ENCODE measurements at places on chromosomes 5 and 9. TPM values are rescaled to one million over a fixed set of nuclear protein-coding genes. Genes with fewer than 3 reads are reported as not detected.
A peak's percentile ranks its signal among the peaks of the same experiment; 100 is the strongest.

The NR2F1-AS1 gene
- total RNA-seq = 1.1 TPM

- DNase-seq = no peak
Observed at GRCh38 chr9:125752070-125752628, 5.0 kb downstream of the PBX3 start.

- no peak for DNase-seq
Observed at GRCh38 chr9:8733131-8733954, 933.8 kb upstream of the DMAC1 start.

The MYMK gene
- total RNA-seq = not detected

- no peak for DNase-seq
Observed at GRCh38 chr5:172971482-172971881, 12.1 kb upstream of the ATP6V0E1 start.

DNA sequence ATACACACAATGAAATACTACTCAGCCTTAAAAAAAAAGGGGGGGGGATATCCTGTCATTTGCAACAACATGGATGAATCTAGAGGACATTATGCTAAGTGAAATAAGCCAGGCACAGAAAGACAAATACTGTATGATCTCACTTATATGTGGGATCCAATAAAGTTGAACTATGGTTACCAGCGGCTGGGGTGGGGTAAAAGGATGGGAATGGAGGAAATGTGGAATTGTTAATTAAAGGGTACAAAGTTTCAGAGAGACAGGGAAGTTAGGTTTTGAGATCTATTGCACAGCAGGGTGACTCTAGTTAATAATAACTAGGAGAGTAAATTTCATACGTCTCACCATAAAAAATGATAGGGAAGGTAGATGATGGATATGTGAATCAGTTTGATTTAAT, 76.2 kb upstream of the ZNF608 start:
- DNase-seq = no peak

The RIC1 gene
- total RNA-seq = 34.2 TPM

GRCh38 chr9:28607843-28608242, 1034.6 kb upstream of the C9orf72 start:
- DNase-seq = no peak

The CDH9 gene
- not detected for total RNA-seq

- peak; percentile 100 for DNase-seq
Observed at GRCh38 chr5:172733131-172733973, 37.6 kb downstream of the DUSP1 start.

The SH2D3C gene
- total RNA-seq = not detected

DNA sequence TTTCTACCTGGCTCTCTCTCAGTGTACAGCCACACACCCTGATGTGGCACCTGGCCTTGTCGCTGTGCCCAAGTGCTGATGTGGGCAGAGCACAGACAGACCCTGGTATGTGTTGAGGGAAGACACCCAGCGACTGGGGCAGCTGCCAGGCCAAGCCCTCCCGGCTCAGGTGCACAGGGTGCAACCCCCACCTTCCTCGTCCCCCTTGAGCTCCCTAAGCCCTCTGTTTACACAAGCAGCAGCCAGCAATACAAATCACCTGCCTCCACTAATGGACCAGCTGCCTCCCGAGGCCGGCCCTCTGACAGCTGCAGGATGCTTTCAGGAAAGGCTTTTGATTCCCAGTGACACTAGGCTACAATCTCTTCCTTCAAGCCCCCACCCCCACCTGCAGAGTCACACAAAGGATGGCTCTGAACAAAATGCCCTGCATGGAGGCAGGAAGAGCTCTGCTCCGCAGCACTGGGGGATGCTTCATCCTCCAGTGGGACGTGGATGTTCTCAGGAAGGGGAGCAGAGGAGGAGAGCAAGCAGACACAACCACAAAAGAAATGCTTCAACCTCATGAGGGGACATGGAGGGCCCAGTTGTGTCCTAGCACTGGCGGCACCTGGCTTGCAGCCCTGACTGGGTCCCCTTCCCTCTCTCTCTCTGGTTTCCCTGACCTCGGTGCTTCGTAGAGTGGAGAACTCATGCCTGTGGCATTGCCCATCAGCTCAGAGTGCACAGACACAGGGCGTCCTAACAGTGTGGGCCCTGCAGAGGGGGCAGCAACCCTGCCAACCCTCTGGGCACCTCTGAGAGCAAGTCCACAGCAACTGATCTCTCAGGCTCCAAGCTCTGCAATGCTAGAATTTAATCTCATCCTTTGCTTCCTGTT, 140.8 kb downstream of the BARX1 start:
- DNase-seq = no peak

The ACTL7B gene
- not detected for total RNA-seq

GRCh38 chr9:133429641-133430161, 7.5 kb downstream of the ADAMTS13 start:
- DNase-seq = no peak

The SLC36A3 gene
- not detected for total RNA-seq

DNA sequence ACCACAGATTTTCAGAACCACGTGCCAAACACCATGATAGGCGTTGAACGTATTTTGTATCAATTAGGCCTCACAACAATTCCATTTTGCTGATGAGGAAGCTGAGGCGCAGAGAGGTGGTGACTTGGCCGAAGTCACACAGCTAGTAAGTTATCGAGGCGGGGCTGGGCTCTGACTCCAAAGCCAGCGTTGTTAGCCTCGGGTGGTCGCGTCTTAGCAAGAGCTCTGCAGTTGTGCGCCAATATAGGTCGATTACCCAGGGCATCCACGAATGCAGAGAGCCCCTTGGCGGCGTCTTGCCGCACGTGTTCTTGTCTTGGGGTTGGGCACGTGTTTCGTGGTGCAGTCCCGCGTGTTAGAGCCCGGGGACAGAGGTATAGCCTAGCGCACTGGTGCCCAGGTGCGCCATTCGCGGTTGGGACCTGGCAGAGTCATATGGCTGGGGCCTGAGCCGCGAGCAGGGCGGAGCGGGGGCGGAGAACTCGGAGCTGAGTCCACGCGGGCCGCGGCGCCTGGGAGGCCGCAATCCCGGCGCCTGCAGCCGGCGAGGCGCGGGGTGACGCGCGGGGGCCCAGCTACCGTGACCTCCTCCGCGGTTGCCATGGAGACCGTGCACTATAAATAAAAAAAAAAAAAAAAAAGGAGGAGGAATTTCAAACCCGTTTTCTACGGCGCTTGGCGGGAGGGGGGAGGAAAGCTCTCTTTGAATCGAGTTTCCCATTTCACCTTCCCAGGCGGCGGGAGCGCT, 62.3 kb downstream of the CXXC5 start:
- DNase-seq = no peak

The IFNA7 gene
- total RNA-seq = not detected

- no peak for DNase-seq
Observed at GRCh38 chr9:25310961-25311360, 367.3 kb downstream of the TUSC1 start.

The SRD5A1 gene
- total RNA-seq = 14.8 TPM

DNA sequence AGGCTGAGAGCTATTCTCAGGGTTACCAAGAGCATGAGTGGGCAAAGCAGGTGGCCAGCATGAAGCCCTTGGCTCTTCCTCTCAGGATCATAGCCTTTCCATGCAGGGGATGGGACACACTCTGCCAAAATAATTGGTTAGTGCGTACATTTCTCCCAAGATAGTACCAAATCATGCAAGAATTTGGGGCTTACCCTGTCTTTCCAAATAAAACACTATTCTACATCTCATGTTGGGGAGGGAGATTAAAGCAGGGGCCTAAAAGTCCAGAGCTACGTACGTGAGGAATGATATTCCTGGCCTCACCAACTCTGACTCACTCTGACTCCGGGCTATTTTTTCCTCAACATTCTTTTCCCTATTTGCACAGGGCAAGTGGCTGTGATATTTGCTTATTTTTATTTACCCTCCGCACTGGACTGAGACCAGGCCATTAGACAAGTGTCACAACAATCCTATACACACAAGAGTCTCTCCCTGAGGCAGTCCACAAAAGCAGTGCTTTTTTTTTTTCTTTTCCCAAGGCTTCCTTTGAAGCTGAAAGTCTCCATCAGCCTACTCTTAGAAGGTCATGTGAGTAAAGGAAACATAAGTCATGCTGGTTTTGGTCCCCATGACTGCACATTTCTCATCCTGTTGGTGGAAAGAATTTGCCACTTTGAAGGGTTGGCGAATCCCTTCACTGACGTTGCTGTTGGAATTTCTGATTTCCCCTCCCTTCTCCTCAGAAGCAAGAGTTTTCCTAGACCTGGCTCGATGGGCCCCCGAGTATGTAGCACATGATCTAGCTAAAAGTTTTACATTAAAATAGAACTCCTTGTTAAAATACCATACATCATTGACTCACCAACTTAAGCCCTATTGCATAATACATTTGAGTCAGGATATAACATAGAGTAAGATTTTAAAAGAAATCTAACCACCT, 40.0 kb downstream of the TMEM252 start:
- DNase-seq = peak; percentile 63

- no peak for DNase-seq
Observed at GRCh38 chr5:170235876-170236864, 3.4 kb downstream of the C5orf58 start.

DNA sequence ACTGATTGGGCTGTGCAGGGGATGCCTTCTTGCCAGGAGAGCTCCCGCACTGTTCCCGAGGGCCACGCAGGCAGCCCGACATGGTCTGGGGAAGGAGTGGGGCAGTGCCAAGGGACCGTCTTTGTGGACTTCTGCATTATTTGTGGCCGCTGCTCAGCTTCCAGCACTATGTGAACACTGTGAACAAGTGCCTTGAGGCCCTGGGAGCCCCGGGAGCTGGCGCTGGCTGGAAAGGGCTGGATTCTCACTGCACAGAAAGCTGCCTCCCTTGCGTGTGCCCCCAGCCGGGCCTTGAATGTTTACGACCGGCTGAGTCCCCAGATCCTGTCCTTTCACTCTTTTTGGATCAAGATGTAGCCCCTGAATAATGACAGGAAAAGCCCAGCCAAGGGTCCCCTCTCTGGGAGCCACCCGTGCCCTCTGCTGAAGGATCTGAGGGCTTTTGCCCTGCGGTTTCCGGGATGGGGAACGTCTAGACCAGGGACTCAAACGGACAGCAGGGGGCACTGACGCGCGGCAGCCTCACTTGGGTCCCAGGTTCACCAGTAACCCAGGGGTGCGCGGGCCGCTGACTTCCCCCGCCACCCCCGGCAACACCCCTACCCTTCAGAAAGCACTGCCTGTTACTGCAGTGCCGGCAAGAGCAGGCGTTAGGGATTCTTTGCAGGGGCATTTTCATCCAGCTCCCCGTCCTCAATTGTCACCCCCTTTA, 98.9 kb upstream of the FCN2 start:
- DNase-seq = no peak

The PRLR gene
- total RNA-seq = not detected

GRCh38 chr5:56070851-56071465, 76.2 kb upstream of the IL6ST start:
- DNase-seq = no peak

DNA sequence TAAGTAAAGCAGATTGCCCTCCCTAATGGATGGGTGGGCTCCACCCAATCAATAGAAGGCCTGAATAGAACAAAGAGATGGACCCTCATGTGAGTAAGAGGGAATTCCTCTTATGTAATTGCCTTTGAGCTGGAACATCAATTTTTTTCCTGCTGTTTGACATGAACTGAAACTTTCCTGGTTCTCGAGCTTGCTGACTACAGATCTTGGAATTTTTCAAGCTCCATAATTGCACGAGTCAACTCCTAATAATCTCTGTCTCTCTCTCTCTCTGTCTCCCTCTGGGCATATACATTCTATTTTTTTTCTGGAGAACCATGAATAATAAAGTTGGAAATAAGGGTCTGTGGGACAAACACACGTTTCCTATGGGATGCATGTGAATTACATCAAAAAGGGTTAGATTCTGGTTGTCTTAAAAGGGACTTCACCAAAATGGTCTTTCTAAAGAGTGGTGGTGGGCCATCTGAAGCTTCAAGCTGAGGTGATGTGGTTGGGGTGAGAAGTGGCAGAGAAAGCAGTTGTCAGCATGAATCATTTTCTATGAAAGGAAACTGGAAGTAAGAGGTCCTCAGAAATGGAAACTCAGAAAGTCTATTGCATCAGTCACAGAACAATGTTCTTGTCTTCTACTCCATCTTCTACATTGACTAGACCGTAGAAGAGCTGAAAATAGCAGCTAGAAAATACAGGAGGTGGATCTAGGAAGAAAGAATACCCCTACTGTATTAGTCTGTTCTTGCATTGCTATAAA, 47.0 kb upstream of the HOMER1 start:
- DNase-seq = peak; percentile 58

DNA sequence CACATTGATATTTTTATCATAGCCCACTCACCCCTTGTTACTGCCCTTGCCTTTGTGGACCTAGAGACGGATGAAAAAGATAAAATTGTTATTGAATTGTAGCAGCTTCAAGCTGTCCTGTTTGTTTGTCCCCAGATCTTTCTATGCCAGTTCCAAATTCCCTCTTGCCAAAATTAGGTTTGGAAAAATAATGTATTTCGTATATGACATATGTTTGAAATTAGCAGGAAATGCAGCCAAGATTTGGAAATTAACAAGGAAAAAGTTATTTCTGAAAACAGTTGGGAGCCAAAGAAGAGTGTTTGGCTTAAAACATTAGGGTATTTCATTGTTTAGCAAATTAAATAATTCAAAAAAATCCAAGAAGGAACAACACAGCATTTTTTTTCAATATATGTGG, 33.5 kb downstream of the SPATA31D1 start:
- no peak for DNase-seq

- DNase-seq = no peak
Observed at GRCh38 chr5:41776435-41776834, 93.8 kb downstream of the OXCT1 start.

GRCh38 chr9:123656565-123656964, 273.4 kb downstream of the DENND1A start:
- DNase-seq = peak; percentile 25

DNA sequence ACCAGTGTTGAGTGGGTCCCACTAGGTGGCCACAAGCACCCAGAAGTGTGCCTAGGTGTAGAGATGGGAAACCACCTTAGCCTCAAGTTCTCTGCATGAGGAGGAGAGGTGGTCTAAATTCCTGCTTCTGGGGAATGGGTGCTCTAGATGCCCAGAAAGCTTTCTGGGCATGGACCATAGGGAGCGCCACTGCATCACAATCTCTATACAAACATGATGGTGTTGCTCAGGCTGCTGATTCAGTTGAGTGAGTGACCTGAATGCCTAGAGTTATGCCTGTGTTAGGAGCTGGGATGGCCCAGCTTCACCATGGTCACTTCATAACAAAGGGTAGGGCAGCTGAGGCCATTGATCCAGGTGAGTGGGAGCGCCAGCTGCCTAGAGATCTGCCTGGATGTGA, 667.9 kb upstream of the ARRDC3 start:
- DNase-seq = no peak

The SAPCD2 gene
- total RNA-seq = 1.2 TPM

The CARD6 gene
- total RNA-seq = 7.8 TPM

- DNase-seq = no peak
Observed at GRCh38 chr9:10661994-10662393, 49.2 kb upstream of the PTPRD start.

DNA sequence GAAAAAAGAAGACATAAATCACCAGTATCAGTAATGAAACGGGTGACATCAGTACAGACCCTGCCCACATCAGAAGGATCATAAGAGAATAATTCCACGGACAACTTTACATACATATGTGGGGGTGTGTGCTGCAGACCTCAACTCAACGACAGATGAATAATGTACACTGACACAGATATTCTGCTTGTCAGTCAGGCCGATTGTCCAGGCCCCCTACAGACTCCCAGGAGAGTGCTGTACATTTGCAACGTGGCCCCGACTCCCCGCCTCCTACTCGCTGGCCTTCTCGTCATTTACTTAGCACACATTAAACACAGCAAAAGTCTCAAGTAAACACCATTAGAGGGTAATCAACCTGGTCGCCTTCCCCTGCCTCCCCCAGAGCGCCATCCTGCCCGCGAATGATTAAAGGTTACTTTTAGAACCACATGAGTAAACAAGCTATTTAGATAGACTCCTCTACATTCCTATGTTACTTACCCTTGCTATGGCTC, 3.5 kb upstream of the TMED9 start:
- no peak for DNase-seq

- DNase-seq = peak; percentile 85
Observed at GRCh38 chr5:83450183-83450966, 21.2 kb upstream of the VCAN start.
